Nephron progenitor cell (in vitro differentiated cells): ENCODE measurements at places on chromosomes 12 and 14.

DNA sequence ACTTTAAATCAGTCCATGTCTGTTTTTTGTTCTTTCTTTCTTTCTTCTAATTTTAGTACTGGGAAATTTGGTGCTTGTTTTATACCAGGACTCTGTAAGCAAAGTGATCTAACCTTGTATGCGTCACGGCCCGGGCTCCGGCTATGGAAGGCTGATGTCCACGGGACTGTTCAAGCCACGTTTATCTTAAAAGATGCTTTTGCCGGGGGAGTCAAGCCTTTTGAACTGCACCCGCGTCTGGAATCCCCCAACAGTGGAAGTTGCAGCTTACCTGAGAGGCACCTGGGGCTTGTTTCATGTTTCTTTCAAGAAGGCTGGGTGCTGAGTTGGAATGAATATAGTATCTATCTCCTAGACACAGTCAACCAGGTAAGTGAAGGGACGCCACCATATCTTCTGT is 62.2 kb downstream of the TECPR2 start:
- no peak for DNase-seq

GRCh38 chr12:57181072-57181471 is 33.7 kb upstream of the LRP1-AS start:
- DNase-seq: no peak

DNA sequence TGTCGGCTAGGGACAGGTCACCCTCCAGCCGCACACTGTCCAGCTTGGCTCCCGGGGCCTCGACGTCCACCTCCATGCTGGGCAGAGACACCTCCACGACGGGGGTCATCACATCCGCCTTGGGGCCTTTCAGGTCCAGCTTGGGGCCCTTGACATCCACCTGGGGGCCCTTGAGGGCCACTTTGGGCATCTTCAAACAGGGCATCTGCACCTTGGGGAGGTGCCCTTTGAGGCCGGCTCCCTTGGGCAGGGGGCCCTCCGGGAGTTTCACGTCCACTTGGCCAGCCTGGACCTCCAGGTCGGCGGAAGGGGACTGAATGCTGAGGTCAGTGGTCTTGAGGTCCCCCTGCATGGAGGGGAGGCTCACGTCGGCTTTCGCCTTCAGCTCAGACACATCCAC is 17.9 kb downstream of the PLD4 start:
- DNase-seq: no peak

GRCh38 chr12:101876322-101876860 is 989 bp upstream of the DRAM1 start:
- DNase-seq: no peak

DNA sequence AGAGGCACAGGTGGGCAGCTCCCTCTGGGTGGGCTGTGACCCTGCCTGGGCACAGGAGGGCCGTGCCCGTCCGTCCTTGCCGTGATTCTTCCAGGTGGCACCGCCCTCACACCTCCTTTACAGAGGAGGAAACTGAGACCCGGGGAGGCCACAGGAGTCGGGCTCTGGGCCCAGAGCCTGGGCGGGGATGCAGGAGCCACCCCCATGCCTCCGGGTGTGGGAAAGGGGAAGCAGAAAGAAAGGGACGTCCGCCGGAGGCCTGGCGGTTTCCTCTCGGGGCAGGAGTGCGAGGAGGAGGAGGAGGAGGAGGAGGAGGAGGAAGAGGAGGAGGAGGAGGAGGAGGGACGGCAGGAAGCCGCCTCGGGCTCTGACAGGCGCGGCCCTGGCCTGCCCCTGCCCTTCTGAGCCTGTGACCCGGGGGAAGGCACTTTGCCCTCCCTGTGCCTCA is 23.0 kb downstream of the SH2B3 start:
- DNase-seq: no peak

GRCh38 chr14:79464468-79464867 is 746.8 kb downstream of the DIO2 start:
- DNase-seq: no peak

DNA sequence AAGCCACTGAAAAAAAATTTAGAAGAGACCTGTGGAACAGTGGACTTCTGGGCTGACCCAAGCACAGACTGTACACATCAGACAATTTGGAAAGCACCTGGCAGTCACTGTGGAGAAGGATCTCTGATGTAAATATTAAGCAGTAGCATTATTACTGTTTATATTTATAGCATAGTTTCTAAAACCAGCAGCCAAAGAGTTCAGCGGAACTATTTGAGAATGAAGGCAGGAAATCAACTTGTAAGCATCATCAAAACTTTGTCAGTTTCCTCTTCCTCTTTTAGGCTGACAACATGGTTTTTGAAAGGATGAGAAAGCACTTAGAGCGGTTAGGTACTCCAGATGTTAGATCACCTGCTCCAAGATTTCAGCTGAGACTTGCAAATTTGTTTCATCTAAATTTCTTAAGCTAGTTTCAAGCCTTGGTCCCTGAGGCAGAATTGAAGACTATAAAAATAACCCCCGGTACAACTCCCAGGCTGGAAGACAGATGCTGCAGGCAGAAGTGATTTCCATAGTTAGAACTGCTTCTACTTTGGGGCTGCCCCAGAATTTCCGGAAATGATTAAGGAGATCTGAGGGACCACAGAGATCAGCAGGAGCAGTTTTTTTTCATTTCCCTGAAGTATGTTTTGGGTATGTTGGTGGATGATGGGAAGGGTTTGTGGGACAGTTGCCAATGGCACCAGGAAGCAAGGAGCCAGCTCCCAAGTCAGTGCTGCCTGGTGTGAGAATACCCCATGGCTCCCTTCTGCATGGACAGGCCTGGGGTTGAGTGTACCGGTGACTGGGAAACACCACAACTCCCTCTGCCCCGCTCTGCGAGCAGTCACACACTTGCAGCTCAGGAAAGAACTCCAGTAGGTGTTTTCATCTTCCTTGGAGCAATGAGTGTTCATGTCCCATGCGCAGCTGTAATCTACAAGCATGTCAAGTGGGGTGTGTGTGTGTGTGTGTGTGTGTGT is 354.5 kb downstream of the NUAK1 start:
- no peak for DNase-seq

DNA sequence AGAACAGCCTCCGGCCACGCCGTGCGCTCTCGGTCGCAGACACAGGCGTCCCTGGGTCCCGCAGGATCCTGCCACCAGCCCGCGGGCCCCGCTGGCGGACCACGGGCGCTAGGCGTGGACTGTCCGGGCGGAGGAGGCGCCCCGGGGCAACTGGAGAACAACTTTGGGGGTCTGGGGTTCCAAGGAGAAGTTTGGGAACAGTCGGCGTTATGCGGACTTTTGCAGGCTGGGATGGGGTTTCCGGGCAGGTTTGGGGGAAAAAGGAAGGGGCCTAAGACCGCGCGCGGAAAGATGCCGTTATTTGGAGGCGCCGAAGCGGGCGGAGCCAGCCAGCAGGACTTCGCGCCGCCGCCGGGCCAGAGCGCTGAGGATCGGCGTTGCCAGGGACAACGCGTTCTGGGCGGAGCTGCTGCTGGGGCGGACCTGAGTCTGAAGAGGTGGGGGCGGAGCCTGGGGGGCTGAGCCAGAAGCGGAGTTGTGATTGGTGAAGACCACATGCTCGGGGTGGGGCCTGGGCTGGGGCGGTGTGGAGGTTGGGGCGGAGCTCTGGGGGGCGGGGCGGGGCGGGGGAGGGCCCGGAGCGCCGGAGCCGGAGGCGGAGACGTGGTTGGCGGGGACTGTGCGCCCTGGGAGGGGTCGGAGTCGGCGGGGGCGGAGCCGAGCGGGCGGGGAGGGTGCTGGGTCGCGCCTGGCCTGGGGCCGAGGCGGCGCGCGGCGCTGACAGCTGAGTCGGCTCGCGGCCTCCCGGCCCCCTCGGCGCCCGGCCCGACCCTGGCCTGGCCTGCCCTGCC is at the start of gene CYP46A1:
CYP46A1 (plus strand) TSS at position 680 of the 791 bp plus-strand sequence. CDS start 120 bp downstream, outside the sequence.
- peak; percentile 100 for DNase-seq

DNA sequence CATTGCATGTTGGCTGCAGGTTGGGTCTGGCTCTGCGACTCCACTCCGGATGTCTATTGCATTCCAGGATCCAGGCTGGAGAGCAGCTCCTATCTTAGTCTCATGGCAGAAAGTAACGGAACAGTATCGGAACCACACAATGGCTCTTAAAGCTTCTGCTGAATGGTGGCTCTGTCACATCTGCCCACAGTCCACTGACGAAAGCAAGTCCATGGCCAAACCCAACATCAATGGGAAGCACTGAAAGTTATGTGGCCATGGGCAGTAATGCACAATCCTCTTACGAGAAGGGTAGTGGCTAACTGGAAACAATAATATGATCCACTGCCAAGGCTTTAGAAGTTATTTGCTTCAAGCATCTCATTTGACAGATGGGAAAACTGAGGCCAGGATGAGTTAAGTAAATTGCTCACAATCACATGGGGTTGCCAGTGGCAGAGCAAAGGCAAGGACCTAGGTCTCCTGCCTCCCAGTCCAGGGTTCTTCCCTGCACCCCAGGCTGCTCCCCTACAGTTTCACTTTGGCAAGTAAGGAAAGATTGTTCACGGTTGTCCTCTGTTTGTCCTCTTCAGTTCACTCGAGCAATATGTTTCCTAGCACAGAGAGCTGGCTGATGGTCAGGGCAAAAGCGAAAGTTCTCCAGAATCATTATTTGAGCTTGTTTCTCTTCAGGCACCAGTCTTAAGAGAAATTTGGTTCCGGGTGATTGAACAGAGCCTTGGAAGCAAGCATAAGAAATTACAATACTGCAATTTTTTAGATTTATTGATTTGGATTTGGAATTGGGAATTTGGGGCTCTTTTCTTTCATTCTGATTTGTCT is 54.2 kb downstream of the CKAP4 start:
- no peak for DNase-seq

DNA sequence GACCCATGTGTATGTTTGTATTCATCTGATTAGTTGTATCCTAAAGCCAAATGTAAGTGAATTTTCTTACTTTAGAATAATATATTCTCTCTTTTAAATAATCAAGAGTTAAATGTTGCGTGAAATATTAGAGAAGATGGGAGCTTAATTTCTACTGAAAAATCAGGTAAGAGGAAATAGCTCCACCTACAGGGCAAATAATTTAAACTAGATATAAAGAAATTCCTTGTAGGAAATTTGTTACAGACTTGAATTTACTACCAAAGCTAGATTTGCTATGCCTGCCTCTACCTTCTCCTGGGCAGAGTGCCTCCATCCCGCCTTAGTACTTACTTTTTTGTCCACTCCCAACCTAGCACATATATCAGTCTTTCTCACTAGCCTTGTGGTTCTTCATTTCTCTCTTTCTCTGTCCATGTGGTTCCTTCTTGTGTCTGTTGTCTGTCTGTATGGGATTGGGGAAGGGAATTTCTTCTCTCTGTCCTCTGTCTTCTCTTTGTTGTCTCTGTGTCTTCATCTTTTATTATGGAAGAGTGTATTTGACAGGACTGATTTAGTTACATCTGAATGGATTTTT is 44.7 kb downstream of the PALS1 start:
- no peak for DNase-seq
